ENCODE measurements at places on chromosomes 1 and 21.

GRCh38 chr1:53618500-53619366 is 120.2 kb downstream of the GLIS1 start:
- no peak for DNase-seq

DNA sequence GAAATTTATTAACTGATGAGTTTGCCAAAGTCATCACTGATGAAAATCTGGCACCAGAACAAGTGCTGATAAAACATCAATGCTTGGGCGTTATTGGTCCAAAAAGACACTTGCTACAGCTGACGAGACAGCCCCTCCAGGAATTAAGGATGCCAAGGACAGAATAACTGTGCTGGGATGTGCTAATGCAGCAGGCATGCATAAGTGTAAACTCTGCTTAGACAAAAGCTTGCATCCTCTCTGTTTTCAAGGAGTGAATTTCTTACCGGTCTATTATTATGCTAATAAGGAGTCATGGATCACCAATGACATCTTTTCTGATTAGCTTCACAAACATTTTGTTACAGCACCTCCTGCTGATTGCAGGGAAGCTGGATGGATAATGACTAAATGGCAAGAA is 402.0 kb downstream of the LTN1 start:
- no peak for DNase-seq

GRCh38 chr1:219387211-219387610 is 213.5 kb downstream of the LYPLAL1 start:
- no peak for DNase-seq

GRCh38 chr1:71693581-71693980 is 588.8 kb downstream of the NEGR1 start:
- DNase-seq = no peak

DNA sequence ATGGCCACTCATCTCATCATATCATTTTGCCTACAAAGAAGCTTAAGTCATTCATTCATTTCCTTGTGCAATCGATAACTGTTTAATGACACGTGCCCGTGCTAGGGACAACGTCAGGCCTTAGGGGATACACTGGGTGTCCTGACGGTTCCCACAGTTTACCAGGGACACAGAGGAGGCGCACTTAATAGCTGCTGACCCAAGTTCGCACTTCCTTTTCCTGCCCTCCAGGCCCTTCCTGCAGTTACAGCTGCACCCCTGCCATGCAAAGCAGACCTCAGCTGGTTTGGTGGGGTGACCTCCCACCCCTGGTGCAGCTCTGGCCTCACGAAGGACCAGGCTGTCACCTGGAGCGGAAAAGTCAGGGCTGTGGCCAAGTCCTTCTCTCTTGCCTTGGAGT is 4.2 kb downstream of the SPATA21 start:
- no peak for DNase-seq
